Stimulated activated CD8-positive, alpha-beta memory T cell treated with anti-CD3 and anti-CD28 coated beads, Interleukin-15, amount 100 ng/mL, for 4 hours (primary cell): ENCODE measurements at places on chromosomes 2 and 18.

DNA sequence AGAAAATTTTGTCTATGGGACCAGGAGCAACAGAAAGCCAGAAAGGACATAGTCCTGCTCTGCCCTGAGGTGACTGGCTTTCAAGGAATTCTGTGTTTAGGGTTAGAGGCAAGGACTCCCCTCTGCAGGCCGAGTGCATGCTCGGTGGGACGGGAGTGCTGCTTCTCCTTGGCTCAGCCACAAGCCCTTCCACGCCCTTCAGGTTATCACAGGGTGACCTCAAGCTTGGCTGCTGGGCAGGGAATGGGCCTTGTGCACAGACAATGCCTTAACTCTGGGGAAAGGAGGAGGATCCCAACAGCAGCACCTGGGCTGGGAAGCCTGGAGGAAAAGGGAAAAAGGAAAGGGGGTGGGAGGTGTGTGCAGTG lies 32.8 kb downstream of the FAM178B start:
- DNase-seq = no peak

DNA sequence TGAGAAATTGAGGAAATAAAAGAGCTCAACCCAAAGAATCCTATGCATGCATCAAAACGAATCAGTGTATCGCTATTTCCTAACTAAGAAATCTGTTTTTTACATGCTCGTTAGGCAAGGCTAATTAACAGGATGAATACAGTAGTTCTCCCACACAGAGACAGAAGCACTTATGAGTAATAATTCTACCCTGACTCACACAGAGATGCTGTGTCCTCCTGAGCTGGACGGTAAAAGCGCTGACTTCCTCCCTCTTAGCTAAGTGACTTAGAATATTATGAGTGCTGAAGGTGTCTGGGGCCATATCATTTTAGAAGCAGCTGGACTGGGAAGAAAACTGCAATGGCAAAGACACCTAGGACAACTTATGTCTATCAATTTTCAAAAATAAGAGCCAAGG lies 18.5 kb downstream of the PLEKHM3 start:
- DNase-seq = no peak

GRCh38 chr2:3585261-3586109 lies 9.4 kb upstream of the COLEC11 start:
- DNase-seq = no peak

GRCh38 chr2:50791271-50791670 lies 240.7 kb downstream of the NRXN1 start:
- DNase-seq = no peak

DNA sequence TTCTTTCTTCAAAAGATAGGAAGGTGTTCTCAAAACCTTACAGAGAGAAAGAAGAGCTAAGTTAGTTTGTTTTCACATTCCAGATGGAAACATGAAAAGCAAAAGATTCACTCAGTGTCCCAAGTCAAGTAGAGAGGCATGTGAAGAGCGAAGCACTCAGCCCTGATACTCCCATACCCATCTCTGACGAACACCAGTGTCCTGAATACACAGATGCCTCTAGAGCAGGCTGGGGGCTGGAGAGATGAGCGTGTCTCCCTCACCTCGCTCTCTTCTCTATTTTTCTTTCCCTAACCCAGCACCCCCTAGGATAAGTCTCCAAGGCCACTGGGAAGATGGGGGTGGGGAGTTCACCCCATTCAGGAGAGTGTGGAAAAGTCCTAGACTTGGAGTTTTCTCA lies 227.8 kb downstream of the TMEM163 start:
- DNase-seq = no peak

GRCh38 chr2:123518367-123518766 lies 506.7 kb upstream of the CNTNAP5 start:
- no peak for DNase-seq

- no peak for DNase-seq
These were observed 107.6 kb upstream of the CTAGE1 start for GRCh38 chr18:22525313-22525712.

DNA sequence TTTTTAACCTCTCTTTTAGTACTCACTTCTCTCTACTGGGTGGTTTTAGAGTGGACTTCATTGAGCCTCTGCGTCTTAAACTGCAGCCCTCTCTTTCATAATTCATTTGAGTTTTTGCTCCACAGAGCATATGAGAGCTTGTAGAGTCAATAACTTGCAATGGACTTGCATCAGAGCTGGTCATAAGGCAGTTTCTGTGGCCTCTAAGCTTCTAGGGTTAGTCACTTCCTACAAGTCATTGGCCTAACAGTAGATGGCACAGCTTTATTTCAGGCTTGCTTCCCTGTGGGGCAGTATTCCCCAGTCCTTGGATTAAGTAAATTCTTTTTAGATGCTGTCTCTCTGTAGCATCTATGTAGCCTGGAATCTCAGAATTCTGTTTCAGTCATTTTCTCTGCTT lies 1435.7 kb downstream of the LRP1B start:
- DNase-seq = no peak

DNA sequence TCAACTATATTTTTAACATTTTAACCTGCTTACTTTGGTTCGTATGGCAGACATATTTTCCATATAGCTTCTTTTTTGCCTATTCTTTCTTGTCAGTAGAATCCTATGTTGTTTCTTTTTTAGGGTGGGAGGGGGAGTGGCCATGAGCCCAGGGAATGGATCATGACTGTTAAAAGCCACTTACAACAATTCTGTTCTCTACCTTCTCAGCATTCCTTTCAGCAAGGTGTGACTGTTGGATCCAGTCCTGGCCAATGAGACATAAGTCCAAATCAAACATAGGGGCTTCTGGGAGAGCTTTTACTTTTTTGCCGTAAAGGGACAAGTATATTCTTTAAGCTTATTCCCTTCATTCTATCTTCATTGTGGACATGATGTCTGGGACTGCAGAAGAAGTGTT lies 25.0 kb upstream of the DNAH6 start:
- no peak for DNase-seq

GRCh38 chr18:21741562-21742314 lies 1.1 kb downstream of the MIB1 start:
- DNase-seq = no peak

- no peak for DNase-seq
These were observed 17.5 kb upstream of the TMEM163 start for GRCh38 chr2:134736167-134736880.

DNA sequence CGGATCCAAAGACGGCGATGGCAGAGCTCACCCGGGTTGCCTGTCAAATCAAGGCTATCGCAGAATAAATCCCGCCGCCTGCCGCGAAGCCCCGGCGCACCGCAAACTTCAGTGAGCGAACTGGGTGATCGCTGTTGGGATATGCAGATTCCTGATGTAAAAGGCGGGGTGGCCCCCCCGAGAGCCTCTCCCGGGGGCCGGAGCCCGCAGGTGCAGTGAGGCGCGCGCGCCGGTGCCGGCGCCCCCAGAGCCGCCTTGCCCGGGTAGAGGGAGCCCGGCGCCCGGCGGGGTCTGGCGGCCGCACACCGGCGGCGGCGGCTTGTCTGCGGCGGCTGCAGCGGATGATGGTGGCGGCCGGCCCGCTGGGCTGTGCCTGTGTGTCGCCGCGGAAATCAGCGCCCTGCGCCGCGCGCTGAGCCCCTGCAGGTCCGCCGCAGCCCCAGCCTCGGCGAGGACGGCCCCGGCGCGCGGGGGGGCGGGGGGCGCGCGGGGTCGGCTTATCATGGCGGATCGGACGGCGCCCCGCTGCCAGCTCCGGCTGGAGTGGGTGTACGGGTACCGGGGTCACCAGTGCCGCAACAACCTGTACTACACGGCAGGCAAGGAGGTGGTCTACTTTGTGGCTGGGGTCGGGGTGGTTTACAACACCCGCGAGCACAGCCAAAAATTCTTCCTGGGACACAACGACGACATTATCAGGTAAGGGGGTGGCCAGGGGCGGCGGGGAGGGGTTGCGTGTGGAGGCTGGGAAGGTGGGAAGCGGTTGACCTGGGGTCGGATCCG lies 1.3 kb downstream of the EML6 start:
- no peak for DNase-seq

GRCh38 chr2:84886791-84887190 lies 5.9 kb upstream of the TRABD2A start:
- DNase-seq = no peak

DNA sequence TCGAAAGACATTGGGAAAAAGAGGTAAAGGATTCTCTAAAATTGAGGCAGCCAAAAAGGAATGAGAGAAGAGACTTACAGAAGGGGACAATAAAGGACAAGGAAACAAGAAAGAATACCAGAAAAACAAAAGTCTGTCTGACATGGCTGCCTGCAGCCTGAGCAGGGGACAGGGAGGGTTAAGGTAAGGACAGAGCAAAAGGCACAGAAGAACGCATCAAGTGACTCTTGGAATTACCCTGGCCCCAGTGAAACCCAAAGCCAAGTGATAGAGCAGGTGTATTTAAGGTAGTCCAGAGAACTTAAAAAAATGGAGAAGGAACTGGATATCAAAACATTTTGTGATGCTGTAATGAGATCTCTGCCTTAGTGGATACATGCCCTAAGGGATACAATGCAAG lies 47.1 kb upstream of the XIRP2 start:
- no peak for DNase-seq

DNA sequence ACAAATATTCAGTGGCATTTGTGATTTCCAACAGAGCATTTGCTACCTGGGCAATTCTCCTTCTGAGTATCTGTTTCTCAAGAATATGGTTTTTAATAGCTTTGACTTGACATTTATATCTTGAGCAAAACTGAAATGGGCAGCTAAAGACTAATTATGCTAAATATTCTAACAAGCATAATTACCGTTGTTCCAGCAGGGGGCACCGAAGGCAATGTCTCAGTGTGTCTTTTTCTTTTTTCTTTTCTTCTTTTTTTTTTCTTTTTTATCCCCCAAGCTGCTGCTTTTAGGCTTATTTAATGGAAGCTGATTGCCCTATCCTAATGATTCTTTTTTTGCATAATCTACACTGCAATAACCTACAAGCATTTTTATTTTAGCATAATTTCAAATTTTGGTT lies 138.9 kb upstream of the NABP1 start:
- DNase-seq = no peak

DNA sequence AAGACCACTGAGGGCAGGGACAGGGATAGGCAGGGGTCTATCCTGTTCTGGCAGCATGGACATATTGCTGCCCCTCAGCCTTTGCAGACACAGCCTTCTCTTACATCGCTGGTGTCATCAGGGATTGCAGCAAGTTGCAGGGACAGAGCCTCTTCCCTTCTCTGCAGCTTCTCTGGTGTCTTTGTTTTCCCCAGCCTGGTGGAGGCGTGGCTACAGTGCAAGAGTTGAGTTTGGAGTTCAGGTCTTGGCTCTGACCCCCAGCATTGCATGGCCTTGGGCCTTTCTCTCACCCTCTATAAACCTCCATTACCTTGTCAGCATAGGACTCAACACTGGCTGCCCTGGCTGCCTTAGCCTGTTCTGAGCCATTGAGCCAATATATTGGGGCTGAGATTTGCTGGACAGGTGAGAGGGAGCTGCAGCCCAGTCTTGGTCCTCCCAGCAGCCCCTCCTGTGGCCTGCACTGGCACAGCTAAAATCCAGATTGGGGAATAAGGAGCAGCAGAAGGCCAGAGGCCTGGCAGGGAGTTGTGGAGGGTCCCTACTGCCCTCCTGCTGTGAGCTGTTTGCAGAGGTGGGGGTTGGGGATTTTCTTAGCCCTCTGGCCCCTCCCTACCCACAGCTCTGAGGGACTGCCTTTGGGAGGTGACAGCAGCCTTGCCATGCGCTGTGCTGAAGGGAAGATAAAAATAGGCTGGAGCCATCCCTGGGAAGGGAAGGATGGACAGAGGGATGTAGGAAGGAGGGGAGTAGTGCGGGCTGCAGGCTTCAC lies 22.8 kb downstream of the EHD3 start:
- no peak for DNase-seq

DNA sequence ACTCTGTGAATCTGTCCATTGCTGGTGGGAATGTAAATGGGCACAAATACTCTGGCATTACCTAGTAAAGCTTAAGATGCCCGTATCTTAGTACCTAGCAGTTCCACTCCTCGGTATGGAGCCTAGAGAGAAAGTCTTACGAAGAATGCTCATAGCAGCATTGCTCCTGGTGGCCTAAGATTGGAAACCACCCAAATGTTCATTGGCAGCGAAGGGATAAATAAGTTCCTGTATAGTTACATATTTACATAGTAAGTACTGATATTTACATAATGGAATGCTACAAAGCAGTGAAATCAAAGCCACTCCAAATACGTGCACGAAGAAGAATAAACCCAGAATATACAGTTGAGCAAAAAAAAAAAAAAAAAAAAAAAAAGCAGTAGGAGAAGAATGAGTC lies 46.7 kb upstream of the PDIA6 start:
- DNase-seq = no peak

- DNase-seq = no peak
These were observed 8.7 kb upstream of the AGFG1 start for GRCh38 chr2:227462972-227463931.

- no peak for DNase-seq
These were observed 261.9 kb downstream of the DYSF start for GRCh38 chr2:71715241-71715750.

- DNase-seq = no peak
These were observed 107.8 kb upstream of the ST3GAL5 start for GRCh38 chr2:85996591-85996990.

DNA sequence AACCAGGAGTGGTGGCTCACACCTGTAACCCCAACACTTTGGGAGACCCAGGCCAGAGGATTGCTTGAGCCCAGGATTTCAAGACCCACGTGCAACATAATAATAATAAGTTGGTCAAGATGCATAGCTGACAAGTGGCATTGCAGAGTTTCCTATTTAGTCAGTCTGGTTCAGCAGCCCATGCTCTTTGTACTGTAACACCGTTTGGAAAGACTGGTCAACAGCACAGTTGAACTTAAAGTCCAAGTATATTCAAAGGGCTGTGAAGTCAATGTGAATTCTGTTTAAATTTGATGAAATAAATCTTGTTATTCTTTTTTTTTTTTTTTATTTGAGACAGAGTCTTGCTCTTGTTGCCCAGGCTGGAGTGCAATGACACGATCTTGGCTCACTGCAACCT lies 1.5 kb upstream of the TRMT61B start:
- no peak for DNase-seq

DNA sequence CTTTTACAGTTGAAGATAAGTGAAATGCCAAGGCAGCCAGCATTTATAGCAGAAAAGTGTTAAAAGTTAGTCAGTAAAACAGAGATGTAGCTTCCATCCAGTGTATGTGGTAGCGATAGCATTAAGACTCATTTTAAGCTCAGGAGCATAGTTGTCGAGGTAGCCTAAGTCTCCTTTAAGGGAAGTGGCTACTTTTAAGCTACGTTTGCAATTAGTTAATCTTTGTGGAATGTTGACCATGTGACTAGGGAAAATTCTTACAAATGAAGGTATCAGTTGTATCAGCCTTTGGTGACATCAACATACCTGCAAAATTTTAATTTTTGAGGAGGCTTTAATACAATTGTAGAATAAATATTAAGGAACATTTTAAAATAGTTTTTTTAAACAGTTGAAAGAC lies 61.9 kb downstream of the LHCGR start:
- no peak for DNase-seq

DNA sequence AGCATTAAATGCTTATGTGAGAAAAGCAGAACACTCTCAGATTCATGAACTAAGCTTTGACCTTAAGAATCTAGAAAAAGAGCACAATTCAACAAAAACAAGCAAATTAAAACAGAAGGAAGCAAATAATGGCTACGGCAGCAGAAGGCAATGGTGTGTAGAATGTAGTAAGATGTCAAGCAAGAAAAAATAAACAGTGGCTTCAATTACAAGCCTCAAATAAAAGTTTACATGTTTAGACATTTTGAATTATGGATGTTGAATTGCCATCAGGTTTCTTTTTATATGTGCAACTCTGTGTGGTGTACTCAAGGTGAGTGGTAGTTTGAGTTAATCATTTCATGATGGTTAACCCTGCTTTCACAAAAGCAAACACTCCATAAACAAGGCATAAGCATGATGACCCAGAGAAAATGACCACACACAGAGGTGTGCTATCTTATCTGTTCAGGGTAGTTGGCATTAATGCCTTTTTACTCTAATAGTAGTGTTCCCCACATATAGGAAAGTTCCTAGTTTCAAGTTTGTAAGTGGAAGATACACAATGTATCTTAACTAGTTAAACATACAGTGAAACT lies 207.1 kb downstream of the FIGN start:
- no peak for DNase-seq
